Calu3 (cell line): ENCODE measurements at places on chromosomes 7 and 10. TPM values are rescaled to one million over a fixed set of nuclear protein-coding genes. Genes with fewer than 3 reads are reported as not detected.
A peak's percentile ranks its signal among the peaks of the same experiment; 100 is the strongest.

DNA sequence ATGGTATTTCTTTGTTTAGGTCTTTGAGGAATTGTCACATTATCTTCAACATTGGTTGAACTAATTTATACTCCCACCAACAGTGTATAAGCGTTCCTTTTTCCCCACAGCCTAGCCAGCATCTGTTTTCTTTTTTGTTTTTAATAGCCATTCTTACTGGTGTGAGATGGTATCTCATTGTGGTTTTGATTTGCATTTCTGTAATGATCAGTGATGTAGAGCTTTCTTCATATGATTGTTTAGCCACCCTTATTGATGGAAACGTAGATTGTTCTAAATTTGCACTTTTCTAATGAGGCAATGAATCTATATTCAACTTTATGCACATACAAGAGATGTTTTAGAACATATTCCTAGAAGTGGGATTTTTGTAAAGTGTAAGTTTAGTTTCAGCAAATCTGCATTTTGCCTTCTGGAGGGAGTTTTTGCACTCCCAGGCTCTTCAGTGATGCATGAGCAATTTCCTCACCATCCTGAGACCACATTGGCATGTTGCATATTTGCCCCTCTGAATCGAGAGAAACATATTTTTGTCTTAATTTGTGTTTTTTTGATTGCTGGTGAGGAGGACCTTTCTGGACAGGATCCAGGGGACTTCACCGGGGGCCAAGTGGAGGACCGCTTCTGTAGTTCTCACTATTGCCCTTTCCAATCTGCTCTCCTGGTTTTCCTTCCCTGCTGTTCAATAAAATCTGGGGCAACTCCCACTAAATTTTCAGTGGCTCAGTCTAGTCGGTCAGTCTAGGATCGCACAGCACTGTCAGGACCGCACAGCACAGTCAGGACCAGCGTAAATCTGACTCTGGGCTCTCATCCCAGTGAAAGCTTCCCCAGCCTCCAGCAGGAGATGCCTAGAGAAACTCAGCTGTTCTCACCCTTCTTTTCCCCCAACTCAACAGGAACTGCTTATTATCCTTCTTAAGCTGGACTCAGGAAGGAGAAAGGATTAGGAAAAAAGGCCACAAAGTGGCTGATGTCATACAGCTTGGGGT is 157.0 kb downstream of the PTPN20 start:
- DNase-seq = no peak

The RBP3 gene
- not detected in 2 replicates for total RNA-seq

The LIPK gene
- total RNA-seq = not detected in 2 replicates

The TYSND1 gene
- 21.4 and 24.6 TPM in 2 replicates for total RNA-seq

GRCh38 chr10:129594811-129595210 is 127.8 kb downstream of the MGMT start:
- DNase-seq = no peak

GRCh38 chr10:104452977-104453376 is 99.3 kb downstream of the CFAP58 start:
- no peak for DNase-seq

- DNase-seq = peak; percentile 17
Observed at GRCh38 chr10:29811751-29812427, 177.1 kb upstream of the SVIL start.

GRCh38 chr7:80063834-80064233 is 70.8 kb upstream of the GNAI1 start:
- DNase-seq = no peak

- DNase-seq = peak; percentile 3
Observed at GRCh38 chr10:102188298-102188940, 36.2 kb downstream of the NOLC1 start.

- DNase-seq = no peak
Observed at GRCh38 chr10:100775386-100775785, 30.0 kb downstream of the PAX2 start.

- DNase-seq = no peak
Observed at GRCh38 chr10:114352653-114353298, 51.5 kb downstream of the AFAP1L2 start.

DNA sequence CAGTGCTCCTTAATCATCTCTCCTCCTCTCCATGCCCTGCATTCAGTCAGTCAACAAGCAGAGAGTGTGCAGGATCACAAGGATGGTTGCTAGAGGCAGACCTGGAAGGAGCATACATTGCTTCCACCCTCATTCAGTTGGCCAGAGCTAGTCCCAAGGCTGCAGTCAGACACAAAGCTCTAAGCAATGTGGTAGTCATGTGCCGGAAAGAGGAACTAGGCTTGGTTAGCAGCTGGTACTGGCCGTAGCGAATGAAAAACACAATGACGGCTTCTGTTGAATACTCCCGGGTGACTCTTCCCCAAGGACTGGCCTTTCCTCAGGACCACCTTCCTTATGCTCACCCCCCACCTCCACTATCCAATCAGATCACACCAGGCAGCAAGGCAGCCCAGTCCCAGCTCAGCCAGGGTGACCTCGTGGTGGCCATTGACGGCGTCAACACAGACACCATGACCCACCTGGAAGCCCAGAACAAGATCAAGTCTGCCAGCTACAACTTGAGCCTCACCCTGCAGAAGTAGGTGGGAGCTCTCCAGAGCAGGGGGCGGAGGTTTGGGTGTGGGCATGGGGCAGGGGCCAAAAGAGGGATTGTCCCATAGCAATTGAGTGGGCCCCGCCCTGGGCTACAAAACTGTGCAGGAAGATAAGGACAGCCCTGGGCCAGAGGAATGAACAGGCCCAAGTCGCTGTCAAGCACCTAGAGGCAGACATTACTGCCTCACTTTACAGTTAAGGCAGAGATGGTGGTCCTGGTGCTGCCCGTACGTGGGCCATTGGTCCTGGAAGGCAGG is 10.9 kb downstream of the LDB3 start:
- DNase-seq = no peak

DNA sequence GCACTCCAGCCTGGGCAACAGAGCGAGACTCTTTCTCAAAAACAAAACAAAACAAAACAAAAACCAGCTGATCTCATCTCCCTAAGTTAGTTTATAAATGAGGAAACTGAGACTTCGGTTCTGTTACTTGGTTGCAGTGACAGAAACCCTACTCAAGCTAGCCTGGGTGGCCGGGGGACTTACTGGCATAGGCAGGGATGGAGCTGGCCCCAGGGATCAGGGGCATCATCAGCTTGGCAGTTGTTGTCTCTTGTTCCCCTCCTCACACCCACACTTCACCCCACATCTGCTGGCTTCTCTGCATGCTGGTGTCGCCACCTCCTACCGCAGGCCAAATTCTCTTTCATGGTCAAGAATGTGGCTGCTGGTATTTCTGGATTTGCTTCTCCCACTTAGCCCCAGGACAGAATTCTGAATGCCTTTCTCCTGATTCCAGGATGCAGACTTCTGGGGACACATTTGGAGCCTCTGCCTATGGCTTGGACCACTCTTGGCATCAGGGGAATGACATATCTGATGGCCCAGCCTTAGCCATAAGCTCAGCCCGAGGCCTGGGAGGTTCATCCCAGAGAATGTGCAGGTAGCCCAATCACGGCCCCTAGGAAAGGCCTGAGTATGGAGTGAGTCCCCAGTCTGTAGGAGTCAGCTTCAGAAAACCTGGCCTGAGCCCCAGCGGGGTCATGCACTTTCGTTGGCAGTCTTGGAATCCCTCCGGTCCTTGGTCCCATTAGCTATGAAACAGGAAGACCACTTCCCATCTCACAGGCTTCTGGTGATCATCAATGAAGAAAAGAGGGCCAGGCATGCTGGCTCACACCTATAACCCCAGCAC is 41.6 kb upstream of the CTBP2 start:
- no peak for DNase-seq

The NYAP1 gene
- 0.38 and 0.39 TPM in 2 replicates for total RNA-seq

DNA sequence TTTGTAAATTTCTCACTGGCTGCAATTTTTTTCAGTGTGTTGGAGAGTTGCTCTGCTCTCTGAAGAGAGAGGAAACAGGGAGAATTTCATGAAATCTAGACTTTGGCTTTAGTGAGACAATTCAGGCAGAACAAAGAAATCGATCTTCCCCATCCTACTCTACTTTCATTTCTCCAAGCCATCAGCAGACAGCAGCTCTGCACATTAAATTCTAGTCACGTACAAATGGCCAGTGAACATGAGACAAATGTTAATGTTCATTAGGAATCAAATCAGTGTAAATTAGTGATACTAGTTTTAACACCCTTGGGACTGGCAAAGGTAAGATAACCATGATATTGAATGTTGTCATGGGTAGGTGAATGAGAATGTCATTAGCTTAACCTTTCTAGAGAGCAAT is 140.8 kb downstream of the ANLN start:
- no peak for DNase-seq

DNA sequence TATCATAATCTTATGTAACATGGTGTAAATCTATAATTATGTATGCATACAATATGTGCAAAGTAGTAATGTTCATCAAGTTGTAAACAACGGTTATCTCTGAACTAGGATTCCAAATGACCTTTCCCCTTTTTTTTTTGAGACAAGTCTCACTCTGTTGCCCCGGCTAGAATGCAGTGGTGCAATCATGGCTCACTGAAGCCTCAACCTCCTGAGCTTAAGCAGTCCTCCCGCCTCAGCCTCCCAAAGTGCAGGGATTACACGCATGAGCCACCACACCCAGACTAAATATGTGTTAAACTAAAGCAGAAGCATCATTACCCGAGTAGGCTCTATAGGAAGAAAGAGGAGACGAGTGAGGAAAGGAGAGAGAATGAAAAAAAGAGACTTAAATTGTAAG is 7.8 kb upstream of the KMT2C start:
- DNase-seq = no peak

DNA sequence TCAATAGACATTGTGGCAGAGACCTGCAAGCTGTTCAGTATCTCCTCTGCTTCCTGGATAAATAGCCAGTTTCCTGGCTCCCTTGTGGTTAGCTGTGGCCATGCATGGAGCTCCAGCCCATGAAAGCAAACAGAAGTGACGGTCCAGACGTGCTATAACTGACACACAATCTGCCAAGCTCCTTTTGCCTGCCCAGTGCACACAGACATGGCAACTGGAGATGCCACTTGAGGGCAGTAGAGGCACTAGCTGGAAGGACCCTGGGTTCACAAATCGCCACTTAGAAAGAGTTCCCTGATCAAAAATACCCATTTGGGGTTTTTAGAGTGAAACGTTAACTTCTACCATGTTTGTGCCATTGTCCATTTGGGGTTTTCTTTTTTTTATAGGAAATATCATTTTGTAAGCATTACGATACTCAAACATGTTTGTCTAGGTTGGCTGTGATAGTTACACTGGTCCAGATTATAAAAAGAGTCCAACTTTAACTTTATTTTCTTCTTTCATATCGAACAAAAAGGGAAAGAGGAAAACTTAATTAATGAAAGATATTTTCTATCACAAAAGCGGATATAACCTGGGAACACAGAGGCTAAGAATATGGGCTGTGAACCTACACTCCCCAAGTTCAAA is 31.3 kb downstream of the KIN start:
- peak; percentile 47 for DNase-seq

The HOXA13 gene
- 1.3 and 1.6 TPM in 2 replicates for total RNA-seq

The ANKRD61 gene
- total RNA-seq = 0.47 and 0.59 TPM in 2 replicates

The SLC26A3 gene
- not detected in 2 replicates for total RNA-seq

The SHTN1 gene
- 29.9 and 32.3 TPM in 2 replicates for total RNA-seq

The HEPACAM2 gene
- not detected in 2 replicates for total RNA-seq

The TACC2 gene
- total RNA-seq = 24.4 and 26.5 TPM in 2 replicates

DNA sequence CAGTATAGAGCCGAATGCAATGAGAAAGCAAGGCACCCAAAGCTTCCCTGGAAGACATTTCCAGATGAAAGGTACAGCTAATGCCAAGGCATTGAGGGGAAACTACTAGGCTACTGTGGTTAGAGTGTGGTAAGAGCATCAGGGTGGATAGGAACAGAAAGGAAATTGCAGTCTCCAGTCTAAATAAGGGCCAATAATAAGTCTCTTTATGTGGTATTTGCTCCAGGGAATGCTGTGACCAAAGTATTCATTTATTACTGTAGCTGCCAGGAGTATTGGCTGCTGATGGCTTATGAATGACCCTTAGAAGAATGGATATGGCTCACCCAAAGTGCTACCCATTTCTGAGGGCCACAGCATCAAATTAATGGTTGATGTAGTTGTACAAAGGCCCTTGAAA is 30.1 kb upstream of the POT1 start:
- no peak for DNase-seq

The GDF2 gene
- not detected in 2 replicates for total RNA-seq

The TMEM213 gene
- 9.8 and 11.3 TPM in 2 replicates for total RNA-seq
